Left lobe of liver (tissue), 2 donors: ENCODE measurements at places on chromosomes 4 and X. TPM values are rescaled to one million over a fixed set of nuclear protein-coding genes. Genes with fewer than 3 reads are reported as not detected.

Gene MSX1
- 0.33 TPM for total RNA-seq

Gene GPR82
- total RNA-seq: 0.28 TPM

DNA sequence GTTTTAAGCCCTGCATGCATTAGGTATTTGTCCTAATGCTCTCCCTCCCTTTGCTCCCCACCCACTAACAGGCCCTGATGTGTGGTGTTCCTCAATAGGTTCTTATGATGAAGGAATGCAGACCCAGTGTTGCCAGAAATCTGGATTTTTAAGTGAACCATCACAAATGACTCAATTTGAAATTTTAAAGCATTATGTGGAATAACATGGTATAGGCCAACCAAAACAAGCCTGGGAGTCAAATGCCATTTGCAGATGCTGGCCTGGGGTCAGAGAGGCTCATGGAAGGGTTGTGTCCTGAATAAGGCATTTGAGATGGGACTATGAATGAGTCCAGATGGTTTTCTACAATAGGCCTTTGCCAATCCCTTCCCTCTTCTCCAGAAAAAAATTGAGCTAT, 179.6 kb downstream of the SHROOM3 start:
- no peak for DNase-seq

DNA sequence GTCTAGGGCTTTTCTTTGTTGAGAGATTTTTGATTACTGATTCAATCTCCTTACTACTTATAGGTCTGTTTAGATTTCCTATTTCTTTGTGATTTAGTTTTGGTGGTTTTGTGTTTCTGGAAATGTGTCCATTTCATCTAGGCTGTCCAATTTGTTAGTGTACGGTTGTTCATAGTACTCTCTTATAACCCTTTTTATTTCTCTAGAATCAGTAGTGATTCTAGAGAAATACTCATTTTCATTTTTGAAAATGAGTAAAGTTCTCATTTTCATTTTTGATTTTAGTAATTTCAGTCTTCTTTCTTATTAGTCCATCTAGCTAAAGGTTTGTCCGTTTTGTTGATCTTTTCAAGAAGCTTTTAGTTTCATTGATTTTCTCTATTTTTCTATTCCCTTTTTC, 7.5 kb downstream of the IL13RA1 start:
- DNase-seq: no peak

GRCh38 chr4:29467044-29467717, 1253.0 kb upstream of the PCDH7 start:
- no peak for DNase-seq

- DNase-seq: no peak
These were observed 34.1 kb upstream of the SRD5A3 start for GRCh38 chr4:55311792-55312488.

GRCh38 chrX:19798423-19798822, 89.0 kb downstream of the SH3KBP1 start:
- no peak for DNase-seq

GRCh38 chr4:113272523-113272922, 223.1 kb downstream of the ANK2 start:
- DNase-seq: no peak
